ENCODE measurements at places on chromosomes 2 and 18.

DNA sequence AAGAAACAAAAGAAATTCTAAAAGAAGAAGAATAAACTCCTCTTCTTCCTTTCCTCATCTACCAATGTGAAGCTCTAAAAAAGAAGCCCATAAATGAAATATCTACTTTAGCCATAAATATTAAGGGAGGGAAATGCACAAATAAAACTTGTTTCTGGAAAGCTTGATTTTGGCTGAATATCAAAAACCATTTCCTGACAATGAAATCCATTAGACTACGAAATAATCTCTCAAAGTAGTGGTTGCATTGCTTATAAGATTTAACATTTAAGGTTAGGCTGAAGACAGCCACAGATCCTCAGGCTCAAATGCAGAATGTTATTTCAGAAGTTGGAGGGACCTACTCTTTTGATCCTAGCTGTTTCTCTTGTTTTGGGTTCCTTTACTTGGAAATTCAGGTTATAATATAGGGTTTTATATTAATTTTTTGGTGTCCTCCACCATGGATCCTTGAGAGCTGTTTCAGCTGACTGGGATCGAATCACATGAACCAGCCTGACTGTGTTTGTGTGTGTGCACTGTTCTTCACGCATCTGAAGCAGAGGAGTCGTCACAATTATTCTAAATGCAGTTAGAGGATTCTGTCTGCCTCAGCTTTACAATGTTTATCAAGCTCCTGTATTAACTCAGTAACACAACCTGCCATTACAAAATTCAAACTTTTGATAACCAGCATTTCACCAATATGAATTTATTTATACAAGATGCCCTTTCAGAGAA lies 474.8 kb downstream of the ARHGAP15 start:
- no peak for DNase-seq

DNA sequence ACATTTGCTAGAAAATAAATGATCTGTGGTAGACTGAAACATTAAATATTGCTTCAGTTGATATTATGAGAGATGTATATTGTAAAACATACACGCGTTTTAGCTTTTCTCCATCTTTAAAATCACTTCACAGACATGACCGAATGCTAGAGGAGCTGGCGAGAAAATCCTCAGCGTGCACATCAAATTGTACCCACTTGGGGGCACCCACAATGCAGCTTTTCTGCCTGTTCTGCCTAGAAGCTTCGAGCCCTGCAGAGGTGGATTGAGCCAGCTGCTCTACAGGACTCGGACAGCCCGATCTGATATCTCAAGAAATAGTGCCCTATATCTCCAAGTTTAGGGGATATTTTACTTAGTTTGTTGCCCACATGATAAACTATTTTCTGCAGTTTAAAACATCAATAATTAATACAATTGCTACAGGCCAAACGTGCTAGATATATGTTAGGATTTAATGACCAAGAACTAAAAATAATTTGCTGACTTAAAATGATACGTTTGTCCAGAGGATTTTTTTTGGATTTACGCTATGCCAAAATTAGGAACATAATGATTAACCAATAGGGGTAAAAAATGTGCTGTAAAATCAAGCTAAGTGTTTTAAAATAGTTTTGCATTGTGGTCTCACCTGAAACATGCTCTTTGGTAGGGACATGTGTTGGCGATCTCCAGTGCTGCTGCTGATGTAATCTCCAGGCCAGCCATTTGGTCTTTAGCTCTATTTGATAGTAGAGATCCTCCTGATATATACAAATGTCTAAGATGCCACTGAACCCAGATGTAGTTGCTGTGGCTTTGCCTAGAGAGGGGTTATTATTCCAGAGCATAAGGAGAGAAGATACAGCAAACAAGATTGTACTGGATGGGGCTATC lies 22.3 kb upstream of the ATP5MC3 start:
- no peak for DNase-seq

DNA sequence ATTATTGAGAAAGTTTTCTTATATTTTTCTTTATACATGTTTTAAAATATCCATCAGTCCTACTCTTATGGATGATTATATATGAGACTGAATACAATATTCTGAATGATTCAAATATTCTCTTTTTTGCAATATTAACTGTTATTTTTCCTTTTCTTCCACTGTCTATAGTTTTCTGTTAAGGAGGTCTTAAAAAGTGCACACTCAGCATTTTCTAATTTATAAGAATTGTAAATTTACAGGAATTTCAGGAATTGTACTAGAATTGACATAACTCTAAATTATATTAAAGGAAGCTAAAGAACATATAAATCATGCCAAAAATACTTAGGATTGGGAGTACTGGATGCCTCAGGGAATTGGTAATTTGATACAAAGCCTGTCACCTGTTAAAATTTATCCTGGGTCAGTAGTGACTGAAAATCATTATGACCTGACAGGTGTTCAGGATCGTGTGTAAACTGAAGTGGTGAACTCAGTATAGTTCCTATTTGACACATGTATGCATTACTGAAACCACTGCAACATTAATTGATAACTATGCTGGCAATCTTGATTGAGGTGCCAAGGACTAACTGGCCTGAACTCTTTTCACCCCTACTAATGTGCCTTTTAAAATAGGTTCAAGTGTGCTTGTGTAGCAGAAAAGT lies 30.4 kb downstream of the MSTN start:
- no peak for DNase-seq

GRCh38 chr2:98533547-98533946 lies 74.8 kb downstream of the COA5 start:
- no peak for DNase-seq

DNA sequence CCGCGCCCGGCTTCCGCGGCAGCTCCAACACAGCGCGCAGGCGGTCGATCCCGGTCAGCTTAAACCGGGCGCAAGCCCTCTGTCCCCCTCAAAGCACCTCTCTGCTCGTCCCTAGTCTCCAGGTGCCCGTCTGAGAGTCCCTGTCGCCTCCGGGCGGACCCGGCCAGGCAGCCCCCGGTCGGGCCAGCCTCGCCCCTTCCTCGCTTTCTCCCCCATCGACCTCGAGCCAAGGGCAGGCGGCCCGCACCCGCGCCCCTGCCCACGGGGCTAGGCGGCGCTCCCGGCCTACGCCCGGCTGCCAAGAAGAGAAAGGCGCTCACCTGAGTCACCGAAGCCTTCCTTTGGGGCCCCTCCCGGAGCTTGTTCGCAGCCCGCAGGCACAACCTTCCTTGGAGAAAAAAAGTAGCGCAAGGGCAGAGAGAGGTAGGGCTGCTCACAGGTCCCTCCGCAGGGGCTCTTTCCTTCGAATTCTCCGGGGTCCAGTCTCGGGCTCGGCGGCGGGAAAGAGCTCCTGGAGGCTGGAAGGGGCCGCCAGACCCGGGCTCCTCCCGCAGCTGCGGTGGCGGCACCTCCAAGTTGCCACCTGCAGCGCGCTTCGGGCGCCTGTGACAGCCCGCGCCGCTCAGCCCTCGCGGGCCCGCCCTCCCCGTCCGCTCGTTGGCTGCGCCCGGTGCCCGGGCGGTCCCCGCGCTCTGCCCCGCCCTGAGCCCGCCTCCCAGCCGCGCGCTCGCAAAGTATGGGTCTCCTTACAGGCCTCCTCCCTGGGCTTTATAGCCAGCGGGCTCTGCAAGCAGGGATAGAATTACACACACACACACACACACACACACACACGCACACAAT lies 86.5 kb upstream of the EPB41L3 start:
- DNase-seq: no peak

DNA sequence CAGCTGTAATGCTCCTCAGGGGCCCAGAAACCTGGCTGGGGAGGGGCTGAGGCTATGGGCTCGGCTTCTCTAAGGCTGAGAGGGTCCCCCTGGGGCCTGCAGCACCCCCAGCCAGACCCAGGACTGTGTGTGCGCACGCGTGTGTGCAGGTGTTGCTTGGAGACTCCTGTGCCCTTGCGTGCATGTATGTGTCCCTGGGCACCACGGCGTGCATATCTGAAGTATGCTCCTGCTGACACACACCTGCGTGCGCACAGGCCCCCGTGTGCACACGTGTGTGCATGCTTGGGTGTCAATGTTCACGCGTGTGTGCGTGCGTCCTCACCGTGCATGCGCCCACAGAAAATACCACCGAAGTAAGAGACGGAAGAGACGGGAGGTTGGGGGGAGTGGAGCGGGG lies 14.9 kb upstream of the ECEL1 start:
- no peak for DNase-seq

- DNase-seq: no peak
Observed at GRCh38 chr2:197377670-197378069, 57.2 kb downstream of the SF3B1 start.

GRCh38 chr2:210050885-210051284 lies 48.4 kb downstream of the RPE start:
- no peak for DNase-seq

DNA sequence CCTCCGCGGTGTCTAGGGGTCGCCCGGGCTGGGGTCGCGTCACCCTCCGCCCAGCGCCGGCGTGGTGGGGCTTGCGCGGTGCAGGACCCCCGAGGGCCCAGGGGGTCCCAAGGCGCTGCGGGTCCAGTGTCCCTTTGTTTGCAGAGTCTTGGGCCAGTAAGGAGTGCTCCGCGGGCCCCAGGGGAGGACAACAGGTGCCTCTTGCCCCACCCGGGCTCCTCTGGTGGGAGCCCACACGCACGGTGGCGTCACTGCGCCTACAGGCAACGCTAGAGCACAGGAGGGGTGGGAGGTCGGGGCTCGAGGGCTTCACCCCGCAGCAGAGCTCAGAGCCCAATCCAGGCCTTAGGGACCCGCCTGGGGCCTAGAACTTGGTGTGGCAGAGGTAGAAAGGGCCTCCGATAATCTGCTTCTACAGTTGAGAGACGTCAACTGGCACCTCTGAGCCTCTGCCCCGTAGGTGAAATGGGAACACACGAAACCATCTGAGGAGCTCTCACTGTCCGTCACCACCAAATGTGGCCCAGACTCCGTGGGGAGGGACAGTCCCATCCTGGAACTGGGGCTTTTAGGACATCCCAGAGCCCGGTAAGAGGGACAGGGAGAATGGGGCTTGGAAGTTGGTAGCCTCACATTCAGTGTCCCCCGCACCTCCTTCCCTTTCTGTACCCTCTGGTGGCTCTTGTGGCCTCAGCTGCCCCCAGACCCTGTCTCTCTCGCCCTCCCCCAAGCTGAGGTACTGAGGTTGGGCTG lies 1.4 kb downstream of the ARID5A start:
- peak; percentile 43 for DNase-seq

DNA sequence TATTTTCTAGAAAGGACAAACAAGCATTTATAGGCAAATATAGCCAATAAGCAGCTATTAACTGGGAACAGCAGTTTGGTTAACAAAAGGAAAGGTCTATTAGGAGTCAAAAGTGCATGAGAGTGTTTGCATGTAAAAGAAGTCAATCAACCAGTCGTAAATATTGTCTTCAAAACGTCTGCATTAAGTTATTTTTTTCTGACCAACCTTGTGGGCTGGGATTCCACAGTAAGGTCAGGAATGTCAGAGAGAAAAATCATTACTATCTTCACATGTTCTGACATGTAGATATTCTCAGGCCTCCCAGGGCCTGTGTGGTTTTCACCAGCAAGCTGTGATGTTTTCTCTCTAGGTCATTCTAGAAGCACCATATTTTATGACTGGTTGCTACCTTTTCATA lies 922.5 kb downstream of the SUCLG1 start:
- no peak for DNase-seq

- DNase-seq: peak; percentile 47
Observed at GRCh38 chr2:234164493-234165413, 114.3 kb downstream of the SPP2 start.

- no peak for DNase-seq
Observed at GRCh38 chr2:59066787-59067399, 825.8 kb upstream of the FANCL start.

DNA sequence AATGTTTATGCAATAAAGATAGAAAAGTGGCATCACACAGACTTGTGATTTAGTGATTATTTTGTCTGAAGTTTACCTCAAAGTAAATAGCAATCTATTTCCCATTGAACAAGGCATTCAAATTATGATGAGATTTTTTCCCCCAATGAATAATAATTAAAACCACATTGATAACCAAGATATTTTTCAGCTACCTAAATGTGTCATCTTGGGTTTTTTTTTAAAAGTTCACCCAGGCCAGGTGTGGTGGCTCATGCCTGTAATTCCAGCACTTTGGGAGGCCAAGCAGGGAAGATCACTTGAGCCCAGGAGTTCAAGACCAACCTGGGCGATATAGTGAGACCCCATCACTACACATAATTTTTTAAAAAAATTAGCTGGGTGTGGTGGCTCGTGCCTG lies 27.0 kb downstream of the MYOM1 start:
- no peak for DNase-seq

DNA sequence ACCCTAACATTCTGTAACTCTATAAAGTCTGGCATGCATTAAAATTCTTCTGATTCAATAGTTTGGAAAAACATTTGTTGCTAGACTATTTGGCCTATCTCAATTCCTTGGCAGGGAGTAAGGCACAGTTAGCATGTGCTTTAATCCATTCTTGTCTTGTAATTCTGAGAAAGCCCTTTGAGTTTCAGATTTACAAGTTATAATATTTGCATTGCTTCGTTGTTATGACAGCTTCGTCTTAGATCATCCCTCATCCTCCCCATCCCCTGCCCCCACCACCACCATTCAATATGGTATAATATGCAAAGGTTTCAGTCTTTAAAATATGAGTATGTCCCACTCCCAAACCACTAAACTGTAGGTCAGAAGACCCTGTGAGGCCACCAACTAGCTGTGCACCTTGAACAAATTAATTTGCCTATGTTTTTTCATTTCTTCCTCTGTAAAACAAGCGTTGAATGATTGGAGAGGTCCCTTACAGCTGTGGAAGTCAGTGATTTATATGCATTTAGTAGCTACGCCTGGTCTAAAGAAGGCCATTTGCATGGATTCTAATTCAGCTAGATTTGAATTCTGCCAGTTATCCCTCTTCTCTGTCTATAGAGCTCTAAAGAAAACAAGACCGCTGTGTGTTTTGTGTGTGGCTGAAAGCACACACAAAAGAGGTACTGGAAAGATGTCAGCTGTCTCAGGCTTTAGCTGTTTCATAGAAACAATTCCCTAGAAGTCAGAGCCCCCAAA lies 591 bp downstream of the C2orf80 start:
- DNase-seq: no peak

GRCh38 chr2:24329700-24330099 lies 30.6 kb downstream of the ITSN2 start:
- DNase-seq: no peak

- DNase-seq: no peak
Observed at GRCh38 chr18:78957140-78957539, 22.5 kb upstream of the SALL3 start.

GRCh38 chr2:99488539-99489062 lies 1.2 kb downstream of the REV1 start:
- no peak for DNase-seq

DNA sequence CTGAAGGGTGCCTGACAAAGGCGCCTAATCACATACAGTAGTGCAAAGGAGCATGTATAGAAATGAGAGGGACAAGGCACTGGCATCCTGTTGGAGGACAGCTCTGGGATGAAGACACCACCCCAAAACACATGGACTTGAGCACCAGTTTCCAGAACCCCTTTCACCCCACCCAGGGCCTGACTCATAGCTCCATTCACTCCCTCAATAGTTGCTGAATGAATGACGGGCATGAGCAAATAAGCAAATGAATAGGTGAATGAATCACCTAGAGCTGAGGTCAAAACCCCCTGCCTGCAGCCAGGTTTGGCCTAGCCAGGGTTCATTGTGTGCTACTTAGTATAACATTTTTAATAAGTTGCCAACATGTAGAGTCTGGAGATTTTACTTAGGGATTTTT lies 66.3 kb downstream of the NRP2 start:
- DNase-seq: no peak
